Kidney tubule cell (primary cell): ENCODE measurements at places on chromosomes 13 and 19.

DNA sequence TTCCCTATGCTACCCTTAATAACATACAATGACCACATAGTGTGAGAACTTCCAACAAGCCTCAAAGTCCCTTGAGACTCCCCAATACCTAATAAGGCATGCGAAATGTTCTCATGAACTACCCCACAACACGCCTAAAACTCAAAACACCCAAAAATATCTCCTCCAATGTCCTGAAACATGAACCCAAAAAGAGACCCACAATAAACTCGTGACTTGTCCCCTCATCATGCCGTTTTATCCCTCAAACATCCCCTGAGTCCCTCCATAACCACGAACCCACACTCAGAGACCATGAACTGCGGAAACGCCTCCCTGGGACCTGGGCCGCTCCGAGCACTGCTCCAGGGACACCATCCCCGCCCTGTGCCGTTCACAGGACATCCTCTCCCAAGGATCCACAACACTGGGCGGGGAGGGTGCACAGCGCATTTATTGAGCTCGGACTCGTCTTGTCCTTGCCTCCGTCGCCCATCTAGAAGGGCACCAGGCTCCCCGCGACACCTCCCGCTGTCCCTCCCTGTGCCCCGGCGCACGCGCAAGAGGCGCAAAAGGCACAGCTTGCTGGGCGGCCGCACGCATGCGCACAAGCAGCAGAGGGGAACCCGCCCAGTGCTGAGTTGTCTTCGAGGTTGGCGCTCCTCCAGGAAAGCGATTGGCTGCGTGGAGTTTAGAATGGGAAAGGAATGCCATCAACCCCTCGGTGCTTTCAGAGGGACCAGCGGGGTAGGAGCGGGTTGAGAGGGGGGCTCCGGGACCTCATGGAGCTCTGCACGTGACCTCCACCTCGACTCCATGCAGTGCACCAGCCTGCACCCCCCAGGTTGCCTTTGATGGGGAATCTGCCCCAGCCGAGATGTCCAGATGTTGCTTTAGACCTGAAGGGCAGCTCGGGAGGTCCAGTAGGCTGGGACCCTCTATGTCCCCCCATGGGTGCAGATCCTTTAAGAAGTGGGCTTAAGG lies 8.8 kb downstream of the FXYD3 start:
- DNase-seq, result peak; percentile 94

DNA sequence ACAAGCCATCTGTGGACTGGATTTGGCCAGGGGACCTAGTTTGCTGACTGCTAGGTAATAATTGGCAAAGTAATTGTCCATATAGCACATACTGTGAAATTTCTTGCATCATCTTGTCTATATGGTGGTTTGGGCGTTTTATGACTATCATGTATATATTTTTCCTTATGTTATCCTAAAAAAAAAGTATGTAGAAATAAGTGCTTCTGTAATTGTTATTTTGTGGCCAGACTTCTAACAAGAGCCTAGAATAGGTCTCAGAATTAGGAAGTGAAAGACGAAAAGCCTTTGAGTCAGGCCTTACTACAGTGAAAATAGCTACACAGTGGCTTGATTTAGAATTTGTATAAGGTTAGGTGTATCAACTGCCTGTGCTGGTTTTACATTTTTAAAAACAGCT lies 4.2 kb downstream of the FNDC3A start:
- no peak for DNase-seq

- DNase-seq, result no peak
These were observed 342.7 kb downstream of the LMO7 start for GRCh38 chr13:75978818-75979217.

- DNase-seq, result no peak
These were observed 14.5 kb downstream of the CC2D1A start for GRCh38 chr19:13920524-13920923.

DNA sequence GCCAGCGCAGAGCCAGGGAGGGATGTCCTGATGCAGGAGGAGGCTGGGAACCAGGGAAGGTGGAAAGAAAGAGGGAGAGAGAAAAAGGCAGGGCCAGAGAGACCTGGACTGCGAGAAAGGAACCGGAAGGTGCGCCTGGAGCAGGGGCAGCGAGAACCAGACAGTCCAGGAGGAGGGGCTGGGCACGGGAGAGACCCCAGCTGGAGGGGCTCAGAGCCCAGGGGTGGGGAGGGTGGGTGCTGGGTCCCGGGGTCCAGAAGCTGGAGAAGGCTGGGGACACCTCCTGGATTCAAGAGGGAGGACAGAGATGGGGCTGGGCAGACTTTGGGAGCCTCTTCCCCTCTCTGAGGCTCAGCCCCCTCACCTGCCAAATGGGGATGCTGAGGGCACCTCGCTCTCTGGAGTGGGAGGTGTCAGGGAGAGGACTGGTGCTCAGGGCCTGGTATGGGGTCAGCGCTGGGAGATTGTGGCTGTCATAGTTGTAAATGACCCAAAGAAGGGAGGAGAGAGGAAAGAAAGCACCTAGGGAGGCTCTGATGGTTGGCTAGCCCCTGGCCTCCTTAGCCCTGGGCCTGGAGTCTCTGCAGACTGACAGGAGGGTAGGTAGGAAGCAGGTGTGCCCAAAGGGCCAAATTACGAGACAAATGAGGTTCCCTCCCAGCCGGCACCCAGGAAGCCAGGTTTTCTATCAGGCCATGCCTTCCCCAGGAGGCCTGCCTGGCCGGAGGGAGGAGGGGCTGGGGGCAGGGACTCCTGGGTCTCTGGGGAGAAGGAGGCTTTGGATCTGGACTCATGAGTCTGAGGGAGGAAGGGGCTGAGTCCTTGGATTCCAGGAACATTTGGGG lies 1.3 kb upstream of the SPACA6 start:
- DNase-seq, result no peak

DNA sequence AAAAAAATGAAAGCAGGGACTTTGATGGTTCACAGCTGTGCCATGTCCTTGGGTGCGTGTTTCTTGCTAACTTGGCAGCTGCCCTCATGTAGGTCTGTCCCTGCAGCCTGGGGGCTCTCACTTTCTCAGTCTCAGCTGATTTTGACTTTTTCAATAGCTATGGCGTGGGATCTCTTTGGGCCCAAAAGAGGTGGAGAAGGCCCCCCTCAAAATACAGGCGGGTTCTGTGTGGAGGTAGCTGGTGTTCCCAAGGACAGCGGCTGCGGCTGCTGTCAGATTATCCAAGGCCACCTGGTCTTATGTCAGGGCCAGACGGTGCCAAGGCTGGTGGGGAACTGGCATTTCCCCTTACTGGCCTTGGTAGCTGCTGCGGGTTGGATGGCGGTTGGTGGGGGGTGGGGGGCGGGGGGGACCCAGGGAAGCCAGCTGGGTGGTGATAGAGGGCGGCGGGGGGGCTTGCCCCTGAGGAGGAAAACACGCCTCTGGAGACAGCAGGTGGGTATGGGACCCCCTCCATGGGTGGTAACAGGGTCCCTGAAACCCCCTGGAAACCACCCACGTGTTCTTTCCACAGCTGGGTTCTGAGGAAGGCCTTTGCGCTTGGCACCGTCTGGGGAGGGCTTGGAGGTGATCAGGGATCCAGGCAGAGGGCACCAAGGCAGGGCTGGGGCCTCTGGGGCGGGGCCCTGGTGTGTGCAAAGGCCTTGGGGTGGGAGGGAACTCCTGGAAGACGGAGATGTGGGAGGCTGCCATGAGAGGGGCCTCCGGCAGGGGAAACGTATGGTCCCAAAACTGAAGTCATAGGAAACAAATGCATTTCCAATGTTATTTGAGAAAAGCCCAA lies 4.1 kb downstream of the TIMM13 start:
- no peak for DNase-seq

DNA sequence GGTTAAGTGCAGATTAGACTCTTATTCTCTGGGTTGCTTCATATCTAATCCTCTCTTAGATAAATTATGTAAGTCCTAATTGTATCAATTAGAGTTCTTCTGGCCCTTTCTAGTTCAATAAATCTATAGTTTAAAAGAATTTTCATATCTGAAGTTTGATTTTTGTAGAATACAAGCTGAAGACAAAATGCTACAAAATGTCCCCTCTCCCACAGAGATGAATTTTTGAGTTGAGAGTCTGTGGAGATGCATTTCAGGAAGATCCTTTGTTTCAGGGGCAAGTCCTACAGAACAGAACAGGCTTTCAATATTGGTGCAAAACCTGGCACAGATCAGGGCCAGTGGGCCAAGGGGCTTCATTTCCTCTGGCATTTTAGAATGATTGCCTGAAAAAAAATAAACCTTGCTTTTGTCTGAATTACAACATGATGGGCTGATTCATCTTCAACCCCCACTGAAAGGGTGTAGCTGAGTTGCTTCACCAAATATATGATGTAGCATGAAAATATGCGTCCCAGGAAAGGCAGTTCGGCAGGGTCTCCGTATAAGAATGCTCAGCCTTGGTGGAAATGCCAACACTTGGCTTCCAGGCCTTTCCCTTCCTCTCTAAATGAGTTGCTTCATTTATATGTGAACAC lies 6.4 kb upstream of the IPO5 start:
- DNase-seq, result peak; percentile 58

GRCh38 chr19:51224163-51224641 lies 678 bp upstream of the CD33 start:
- no peak for DNase-seq

- DNase-seq, result peak; percentile 95
These were observed 13.8 kb upstream of the OR10H1 start for GRCh38 chr19:15829306-15829698.

GRCh38 chr13:114143806-114144605 lies 11.6 kb upstream of the RASA3 start:
- peak; percentile 63 for DNase-seq

DNA sequence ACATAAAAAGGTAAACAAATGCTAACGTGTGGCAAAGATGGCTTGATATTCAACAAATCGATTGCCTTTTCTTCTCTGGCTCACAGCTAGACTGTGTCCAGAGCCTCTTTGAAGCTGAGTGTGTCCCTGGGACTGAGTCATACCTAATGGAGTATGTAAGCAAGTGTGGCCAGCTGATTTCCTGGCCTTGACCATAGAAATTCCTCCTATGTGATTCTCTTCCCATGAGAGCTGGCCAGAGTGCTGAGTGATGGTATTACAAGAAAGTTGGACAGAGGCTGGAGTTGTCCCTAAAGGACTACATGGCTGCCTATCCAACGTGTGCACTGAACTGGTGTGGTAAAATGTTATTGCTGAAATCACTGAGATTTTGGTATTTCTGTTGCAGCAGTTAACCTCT lies 320.1 kb upstream of the SLC10A2 start:
- peak; percentile 85 for DNase-seq

DNA sequence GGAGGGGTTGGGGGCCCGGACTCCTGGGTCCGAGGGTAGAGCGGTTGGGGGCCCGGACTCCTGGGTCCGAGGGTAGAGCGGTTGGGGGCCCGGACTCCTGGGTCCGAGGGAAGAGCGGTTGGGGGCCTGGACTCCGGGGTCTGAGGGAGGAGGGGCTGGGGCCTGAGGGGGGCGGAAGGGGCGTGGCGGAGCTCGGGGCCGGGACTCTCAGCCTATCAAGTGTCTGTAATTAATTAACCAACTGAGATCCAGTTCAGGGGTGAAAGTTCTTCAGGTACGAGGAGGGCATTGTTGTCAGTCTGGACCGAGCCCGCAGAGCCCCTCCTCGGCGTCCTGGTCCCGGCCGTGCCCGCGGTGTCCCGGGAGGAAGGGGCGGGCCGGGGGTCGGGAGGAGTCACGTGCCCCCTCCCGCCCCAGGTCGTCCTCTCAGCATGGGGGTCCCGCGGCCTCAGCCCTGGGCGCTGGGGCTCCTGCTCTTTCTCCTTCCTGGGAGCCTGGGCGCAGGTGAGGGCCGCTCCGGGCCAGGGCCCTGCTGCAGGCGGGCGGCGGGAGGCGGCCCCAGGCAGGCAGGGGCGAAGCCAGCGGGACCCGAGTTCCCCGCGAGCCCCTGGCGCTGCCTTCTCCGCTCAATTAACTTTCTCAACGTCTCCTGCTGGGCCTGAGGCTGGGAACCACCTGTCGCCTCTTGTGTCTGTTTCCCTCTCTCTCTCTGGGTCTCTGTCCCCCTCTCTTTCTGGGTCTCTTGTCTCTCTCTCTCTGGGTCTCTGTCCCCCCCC lies 697 bp downstream of the FCGRT start:
- DNase-seq, result peak; percentile 20

GRCh38 chr13:47258384-47258783 lies 361.5 kb upstream of the HTR2A start:
- DNase-seq, result no peak

GRCh38 chr19:27993619-27994570 lies 1219.1 kb downstream of the UQCRFS1 start:
- no peak for DNase-seq

GRCh38 chr19:13843104-13843921 lies 33.6 kb upstream of the NANOS3 start:
- peak; percentile 95 for DNase-seq

DNA sequence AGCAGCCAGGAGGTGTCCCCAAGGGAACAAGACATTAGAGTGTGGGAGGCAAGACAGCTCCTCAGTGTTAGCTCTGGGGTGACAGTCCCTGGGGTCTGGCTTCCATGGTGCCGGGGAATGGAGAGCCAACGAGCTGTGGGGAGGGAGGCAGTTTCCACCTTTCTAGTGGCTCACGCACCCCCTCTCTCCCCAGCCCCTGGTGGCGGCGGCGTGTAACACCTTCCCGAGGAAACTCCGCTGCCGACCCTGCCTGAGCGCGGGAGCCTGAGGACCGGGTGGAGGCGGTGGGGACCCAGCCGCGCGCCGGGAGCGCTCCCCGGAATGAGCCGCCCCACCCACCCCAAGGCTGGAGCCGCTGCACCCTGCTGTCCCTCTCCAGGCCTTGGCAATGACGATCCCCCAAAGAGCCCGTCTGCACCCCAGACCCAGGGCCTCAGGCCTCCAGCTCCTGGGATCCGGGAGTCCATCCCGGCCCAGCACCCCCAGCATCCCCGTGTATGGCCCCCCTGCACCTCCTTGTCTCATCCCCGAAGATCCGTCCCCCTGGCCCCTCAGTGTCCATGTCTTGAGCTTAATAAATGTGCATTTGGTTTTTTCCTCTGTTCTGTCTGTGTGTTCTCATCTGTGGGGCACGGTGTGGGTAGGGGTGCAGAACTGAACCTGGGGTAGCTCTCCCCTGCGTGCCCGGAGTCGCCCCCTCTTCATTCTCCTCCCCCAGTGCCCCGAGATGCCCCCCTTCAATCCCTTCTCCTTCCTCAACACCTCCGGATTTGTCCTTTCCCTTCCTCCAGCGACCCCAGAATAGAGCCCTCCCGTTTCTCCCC lies 622 bp upstream of the FXYD5 start:
- peak; percentile 53 for DNase-seq

- peak; percentile 66 for DNase-seq
These were observed 27.8 kb upstream of the IGFL4 start for GRCh38 chr19:46068345-46069258.

GRCh38 chr13:112204346-112205327 lies 137.7 kb downstream of the SOX1 start:
- no peak for DNase-seq

DNA sequence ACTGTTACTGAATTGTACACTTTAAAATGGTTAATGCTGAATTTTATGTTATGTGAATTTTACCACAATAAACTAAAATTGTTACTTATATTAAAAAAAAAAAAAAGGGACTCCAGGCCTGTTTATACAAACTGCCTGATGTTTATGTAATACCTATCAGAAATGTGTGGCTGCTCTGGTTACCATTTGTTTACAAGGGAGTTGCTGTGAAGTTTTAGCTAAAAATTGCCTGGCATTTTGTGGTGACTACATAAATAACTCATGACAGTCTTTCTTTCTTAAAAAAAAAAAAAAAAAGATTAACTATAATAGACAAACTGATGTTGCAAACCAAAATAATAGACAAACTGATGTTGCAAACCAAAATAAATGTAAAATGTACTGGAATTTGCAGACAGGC lies 71.8 kb downstream of the CDADC1 start:
- DNase-seq, result no peak
